Fibroblast of the aortic adventitia (primary cell): ENCODE measurements at places on chromosomes 16 and 17.
A peak's percentile ranks its signal among the peaks of the same experiment; 100 is the strongest.

GRCh38 chr17:65489413-65490155 is 71.9 kb downstream of the AXIN2 start:
- DNase-seq, result no peak

DNA sequence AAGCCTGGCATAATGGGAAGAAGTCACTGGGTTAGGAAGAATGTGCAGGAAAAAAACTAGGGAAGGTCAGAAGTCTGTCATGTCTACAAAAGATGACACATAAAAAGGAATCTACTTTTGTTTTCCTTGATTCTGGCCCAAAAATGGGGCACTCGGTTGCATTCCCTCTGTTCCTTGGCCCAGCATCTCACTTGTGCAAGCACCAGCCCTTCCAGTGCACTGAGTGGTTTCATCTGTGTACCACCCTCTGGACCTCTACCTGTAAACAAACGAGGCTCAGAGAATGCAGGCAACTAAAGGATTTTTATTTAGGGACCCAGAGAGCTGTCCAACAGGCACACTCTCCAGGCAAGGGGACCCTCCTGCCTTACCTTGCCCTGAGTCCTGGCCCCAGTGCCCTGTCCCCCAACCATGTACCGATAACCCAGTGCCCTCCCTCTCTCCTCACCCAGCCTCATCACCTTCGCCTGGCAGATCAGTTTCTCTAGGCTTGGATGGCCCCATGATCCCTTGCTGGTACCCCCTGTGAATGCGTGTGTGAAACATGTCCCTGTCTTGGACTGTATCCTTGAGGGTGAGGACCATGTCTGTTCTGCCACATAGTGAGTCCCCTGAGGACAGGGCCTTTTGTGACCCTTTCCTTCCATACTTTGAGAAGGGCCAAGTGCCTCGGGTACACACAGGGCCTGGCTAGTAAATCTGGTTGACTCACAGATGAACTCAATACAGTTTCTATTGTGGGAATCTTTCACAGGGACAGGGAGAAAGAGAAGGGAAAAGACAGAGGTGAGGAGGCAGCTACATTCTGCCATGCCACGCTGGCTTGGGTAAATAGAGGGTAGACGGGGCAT is 13.3 kb downstream of the NXPH3 start:
- peak; percentile 71 for DNase-seq

GRCh38 chr16:80176114-80176513 is 364.7 kb upstream of the DYNLRB2 start:
- DNase-seq, result no peak

- DNase-seq, result no peak
Measured at GRCh38 chr17:7786866-7787265, 47.2 kb upstream of the KDM6B start.

- DNase-seq, result no peak
Measured at GRCh38 chr17:50079334-50080095, 15.6 kb upstream of the PDK2 start.
